ENCODE measurements at places on chromosomes 5 and 9.
A peak's percentile ranks its signal among the peaks of the same experiment; 100 is the strongest.

DNA sequence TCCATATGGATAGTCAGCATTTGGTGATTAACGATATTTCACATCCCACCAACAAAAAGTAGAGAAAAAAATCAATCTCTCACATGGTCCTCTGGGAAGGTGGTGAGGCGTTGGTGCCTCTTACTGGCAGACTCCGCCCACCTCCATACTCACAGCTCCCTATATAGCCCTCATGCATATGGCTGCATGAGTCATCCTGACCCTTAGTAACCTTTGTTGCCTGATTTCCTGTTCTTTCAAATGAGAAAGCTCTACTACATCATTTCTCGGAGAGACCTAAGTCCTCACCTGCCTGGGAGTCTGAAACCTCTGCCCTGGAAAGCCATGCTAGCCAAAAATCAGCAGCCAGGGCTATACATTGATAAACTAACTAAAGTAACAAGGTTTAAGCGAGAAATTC, 33.3 kb upstream of the ABCA1 start:
- peak; percentile 59 for DNase-seq

- no peak for DNase-seq
Observed at GRCh38 chr9:135010921-135011320, 76.5 kb upstream of the OLFM1 start.

- no peak for DNase-seq
Observed at GRCh38 chr9:73437758-73438157, 286.1 kb downstream of the ANXA1 start.

GRCh38 chr9:125902214-125902613, 155.0 kb downstream of the PBX3 start:
- no peak for DNase-seq

GRCh38 chr5:150255659-150256409, 33.7 kb downstream of the CAMK2A start:
- no peak for DNase-seq

DNA sequence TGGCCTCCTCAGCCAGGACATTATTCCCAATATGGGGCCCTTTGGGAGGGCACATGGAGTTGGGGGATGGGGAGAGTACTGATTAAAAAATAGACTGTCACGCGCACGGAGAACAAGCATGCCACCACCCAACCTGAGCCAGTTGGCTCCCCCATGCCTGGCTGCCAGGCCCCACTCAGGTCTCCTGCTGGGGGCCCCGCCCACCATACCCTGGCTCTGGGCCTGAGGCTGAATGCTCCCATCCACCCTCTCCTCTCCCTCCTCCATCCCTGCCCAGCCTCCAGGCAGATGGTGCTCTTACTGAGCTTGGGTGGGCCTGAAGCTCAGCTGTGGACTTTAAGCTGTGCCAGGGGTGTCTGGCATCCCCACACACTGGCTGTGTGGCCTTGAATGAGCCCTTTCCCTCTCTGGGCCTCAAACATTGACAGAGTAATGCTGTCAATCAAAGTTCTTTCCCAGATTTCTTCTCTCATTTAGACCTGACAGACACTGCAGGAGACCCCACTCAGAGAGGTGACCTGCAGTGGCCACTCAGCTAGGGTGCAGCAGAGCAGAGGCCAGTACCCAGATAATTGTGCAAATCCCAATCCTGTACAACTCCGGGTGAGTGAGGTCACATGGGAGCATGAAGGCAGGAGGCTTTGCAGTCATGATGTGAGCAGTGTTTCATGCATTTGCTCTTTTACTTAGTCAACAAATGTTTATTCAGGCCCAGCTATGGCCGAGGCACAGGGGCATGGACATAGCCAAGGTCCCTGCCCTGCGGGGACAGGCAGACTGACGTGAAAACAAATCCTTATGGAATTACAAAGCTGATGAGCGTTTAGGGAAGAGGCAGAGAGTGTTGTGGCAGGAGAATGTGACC, 9.8 kb upstream of the SYNPO start:
- no peak for DNase-seq

GRCh38 chr9:33103501-33104281, 27.2 kb upstream of the SMU1 start:
- no peak for DNase-seq

DNA sequence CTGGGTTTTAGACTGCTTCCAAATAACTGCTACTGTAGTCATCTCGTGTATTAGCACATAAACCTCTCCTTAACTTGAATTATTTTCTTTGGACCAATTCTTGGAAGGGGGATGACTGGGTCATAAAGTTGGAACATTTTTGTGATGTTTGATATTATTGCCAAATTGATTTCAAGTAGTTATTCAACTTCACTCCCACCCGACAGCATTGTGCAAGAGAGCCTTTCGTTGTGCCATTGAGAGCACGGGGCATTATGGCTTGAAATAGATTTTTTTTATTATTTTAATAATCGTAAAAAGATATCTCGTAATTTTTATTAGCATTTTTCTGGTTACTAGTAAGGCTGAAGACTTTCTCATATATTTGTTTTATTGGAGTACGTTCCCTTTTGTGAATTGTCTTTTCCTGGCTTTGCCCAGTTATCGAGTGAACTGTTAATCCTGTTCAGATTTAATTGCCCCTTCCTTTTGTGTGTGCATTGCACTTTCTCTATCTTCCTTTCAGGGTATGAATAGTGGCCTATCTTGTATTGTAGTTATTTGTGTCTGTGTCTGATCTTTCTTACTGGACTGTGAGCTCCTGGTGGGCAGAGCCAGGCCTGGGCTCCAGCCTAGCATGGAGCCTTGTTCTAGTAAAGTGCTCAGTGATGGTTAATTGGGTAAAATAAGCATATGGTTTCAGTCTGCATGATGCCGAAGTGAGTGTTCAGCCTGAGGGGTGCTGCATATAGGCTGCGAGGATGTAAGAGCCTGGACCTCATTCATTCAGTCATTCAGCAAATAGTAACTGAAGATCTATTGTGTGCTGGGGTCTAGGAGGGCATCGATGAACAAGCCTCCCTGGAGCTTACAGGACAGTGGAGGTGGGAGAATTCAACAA, 93.5 kb upstream of the SHB start:
- DNase-seq, result no peak

- DNase-seq, result peak; percentile 53
Observed at GRCh38 chr5:138077064-138077696, 6.7 kb upstream of the WNT8A start.

GRCh38 chr9:82091610-82092009, 103.0 kb downstream of the SPATA31D1 start:
- no peak for DNase-seq

DNA sequence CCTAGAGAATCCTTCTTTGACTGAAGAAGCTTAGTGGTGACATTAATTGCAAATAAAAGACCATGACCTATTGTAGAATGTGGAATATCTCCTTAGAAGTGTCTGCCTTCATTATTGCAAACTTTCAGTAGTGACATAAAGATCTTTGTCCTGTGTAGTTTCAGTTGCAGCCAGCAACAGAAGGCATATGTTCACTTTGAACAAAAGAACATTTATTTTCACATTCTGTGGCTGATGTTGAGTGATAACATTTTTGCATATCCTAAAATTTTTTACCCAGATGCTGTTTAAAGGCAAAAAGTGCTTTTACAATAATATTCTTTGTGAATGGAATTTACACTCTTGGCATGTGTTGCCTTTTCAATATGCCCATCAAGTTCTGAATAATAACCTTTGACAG, 165.9 kb downstream of the TMC1 start:
- DNase-seq, result no peak

DNA sequence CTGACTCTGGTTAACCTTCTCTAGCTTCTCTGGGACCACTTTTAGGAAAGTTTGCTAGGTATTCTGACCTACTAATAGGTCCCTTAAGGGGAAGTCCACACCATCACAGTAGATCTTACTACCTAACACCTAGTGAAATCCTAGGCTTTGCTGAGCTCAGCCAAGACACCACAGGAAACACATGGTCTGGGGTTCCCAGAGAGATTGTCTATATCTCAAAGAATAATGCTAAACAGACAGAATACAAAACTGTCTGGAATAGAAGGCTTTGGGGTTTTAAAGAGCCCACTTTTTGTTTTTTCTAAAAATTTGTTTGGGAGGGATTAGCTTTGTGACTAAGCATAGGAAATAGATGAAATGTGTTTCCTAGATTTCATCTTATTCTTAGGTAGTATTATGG, 395.1 kb downstream of the ARHGEF28 start:
- DNase-seq, result no peak

DNA sequence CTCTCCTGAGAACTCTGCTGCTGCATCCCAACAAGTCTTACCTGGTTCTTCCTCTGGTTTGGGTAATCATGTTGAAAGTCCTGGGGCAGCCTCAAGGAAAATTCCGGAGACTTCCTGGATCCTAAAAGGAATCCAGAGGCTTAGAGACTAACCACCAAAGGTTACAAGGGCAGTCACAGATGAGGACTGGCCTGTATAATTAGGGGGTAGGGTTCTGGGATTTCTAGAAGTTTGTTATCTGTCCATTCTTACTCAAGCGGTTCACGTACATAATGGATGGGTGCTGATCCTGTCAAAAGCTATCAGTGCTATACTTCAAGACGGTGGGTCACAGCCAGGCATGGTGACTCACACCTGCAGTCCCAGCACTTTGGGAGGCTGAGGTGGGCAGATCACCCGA, 51.4 kb upstream of the EPB41L4B start:
- no peak for DNase-seq

DNA sequence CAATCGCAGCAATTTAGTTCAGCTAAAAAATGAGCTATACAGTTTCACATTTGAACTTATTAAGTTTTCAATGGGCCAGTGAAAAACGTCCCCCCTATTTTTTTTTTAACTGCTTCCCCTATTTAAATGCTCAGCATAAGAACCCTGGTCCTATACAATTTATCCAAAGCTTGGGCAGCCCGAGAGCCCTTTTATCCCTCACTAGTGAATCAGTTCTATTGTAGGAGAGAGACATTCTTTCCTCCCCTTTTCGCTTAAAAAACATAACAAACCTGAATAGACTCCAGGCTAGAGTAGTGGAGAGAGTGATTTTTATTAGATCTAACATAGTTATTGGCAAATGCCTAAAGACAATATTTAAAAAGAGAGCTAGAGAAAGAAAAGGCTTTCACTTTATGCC, 1.4 kb downstream of the LIX1 start:
- DNase-seq, result no peak

DNA sequence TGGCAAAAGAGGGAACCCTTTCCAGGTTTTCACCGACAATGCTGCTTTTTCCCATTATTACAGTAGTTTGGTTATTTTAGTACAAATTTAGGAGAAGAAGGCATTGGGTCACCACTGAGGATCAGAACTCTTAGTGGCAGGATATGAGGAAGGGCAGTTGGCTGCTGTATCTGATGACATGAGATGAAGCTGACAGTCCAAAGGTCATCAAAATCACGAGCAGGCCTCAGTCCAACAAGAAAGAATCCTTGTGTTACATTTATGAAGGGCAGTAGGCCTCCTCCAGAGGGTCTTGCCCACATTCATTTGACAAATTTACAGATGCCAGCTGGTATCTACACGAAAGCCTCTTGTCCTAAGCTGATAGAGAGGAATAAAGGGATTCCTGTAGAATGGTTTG, 49.5 kb upstream of the COL15A1 start:
- DNase-seq, result no peak

DNA sequence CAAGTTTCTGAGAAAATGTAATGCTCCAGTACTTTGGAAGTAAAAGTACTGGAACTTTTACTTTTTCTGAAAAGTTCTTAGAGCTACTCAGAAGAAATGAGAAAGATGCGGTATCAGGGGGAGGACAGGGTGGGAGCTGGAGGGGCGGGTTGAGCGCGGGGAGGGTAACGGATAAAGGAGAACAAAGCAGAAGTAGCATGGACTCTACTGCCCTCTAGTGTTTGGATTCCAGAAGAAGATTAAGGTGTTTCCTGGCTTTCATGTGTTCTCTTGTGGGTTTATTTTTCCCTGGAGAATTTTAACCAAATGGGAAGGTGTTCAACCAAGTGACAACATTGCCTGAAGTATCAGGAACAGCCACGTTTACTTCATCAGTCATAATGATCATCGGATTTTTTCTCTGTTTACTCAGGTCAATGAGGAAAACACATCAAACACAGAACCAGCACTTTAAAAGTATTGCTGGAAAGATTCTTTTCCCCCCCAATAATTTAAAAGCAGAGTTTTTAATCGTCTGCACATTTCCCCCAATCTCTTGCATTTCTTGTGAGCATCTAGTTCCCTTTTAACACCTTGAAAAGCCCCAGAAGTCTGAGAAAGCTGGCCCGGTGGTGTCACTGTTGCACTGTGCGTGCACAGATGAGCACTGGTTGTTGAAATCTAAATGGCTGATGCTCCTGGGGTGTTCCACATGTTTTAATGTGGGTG, 190.6 kb downstream of the MPDZ start:
- DNase-seq, result no peak

- no peak for DNase-seq
Observed at GRCh38 chr5:54722846-54723433, 205.4 kb downstream of the SNX18 start.

DNA sequence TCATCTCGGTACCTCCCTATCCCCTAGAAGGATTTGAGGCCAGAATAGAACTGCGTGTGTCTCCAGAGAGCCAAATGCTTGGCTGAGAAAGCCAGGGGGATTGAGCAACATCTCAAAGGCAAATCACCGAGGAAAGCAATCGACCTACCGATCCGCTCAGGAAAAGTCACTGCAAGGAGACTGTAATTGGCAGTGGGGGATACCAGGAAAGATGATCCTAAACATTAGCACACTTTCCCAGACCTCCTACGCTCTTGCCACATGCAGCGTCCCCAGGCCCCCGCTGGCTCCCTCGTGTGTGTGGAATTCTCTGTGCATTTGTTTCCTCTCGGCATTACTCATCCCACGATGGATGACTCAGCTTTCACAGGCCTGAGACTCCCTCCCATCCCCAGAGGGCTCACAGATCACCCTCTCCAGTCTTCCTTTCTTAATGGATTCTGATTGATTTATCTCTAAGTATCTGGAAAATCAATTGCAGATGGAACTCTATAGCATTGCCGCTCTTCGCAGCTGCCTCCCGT, 82.2 kb upstream of the ICE1 start:
- no peak for DNase-seq

DNA sequence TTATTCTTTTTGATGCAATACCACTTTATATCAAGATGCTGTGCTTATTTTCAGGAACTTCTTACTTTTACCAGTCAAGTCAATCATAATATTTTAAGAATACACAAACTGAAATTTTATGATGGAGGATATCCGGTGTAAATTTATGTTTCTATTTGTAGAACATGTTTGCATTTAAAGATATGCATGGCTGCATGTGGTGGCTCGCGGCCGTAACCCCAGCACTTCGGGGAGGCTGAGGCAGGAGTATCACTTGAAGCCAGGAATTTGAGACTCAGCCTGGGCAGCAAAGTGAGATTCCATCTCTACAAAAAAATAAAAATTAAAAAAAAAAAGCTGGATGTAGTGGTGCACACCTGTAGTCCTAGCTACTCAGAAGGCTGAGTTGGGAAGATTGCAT, 73.5 kb upstream of the ALDH1A1 start:
- no peak for DNase-seq

DNA sequence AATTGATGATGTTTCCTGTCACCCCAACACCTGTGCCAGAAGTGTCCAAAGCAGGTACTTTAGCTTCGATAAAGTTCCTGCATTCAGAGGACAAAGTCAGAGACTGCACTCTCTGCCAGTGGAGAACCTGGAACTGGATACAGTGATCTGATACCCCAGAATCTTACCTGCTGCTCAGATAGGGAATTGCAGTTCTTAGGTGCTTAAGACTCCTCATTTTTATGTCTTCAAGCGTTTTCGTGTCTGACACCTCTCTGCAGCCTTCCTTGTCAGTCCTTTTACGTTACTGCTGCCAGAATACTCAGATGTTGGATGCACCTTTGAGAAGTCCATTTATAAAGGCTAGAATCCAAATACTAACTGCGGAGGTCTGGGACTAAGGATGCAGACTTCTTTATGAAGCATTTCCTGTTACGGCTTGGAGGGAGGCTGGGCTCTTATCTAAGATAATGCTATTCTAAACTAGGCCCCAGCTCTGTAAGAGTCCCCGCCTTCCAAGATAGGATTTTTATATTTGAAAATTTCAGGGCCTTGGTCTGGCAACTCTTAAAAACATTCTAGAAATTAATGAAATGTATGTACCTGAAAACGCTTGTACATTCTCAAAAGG, 1.9 kb downstream of the ISOC1 start:
- DNase-seq, result no peak
